ENCODE measurements at places on chromosomes 1 and 21.

DNA sequence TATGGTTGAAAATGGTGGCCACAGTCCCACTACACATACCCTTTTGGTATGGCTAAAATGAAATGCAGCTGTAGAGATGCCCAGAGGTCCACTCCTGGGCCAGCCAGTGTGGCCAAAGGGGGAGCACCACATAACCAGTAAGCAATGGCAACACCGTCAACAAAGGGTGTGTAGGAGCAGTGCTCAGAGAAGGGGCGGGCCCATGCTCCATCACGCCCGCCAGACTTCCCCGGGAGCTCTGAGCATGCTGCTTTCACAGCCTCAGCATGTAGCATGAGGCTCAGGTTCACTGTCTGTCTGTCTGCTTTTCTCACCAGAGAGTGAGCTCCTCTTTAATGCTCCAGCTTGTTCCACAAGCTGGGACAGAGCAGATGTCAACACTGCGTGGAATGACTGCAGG, 537.6 kb downstream of the MATN1 start:
- DNase-seq: no peak

- no peak for DNase-seq
Measured at GRCh38 chr1:170545476-170545875, 13.5 kb downstream of the GORAB start.

DNA sequence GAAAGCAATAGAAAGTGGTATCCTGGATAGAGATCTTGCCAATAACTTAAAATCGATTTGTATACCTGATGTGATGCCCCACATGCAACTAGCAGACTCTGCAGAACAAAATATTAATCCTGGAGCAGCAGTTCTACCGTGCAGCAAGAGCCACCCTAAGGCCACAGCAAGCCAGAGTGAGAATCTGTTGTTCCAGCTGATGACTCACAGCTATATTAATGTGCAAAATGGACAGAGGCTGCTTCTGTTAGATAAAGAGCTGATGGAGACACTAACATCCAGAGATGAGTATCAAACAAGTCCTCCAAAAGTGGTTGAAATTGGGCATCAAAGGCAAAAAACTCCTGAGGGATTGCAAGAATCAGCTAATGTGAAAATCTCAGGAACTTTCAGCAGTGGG, 127.8 kb downstream of the MACF1 start:
- no peak for DNase-seq

- DNase-seq: no peak
Measured at GRCh38 chr1:24754229-24754628, 9.0 kb downstream of the CLIC4 start.

DNA sequence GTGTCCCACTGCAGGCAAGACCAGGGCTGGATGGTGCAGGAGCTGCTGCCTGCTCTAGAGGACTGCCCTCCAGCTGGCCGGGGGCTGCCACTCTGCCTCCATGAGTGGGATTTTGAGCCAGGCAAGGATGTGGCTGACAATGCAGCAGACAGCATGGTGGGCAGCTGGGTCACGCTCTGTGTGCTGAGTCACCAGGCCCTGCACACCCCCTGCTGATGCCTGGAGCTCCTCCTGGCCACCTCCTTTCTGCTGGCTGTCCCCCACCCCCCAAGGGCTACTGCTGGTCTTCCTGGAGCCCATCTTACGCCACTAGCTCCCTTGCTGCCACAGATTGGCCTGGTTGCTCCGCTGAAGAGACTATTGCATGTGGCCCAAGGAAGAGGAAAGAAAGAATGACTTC, 3.9 kb upstream of the ZSCAN20 start:
- no peak for DNase-seq

GRCh38 chr1:205650241-205650640, 18.4 kb upstream of the ELK4 start:
- no peak for DNase-seq

DNA sequence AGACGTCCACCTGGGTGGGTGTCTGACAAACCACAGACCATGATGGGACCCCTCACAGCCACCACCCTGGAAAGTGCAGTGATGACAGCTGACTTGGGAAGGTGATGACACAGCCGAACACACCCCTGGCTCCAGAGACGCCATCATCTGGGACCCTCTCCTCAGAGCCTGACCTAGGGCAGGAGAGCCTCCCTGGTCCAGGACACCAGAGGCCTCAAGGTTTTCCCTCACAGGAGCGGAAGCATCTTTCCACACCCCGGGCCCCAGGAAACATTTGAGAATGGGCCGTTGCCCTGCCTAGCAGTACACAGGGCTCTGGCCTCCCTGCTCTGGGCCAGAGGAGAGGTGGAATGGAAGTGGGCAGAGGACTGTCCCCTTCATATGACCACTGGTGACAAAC, 79.7 kb downstream of the SYT2 start:
- DNase-seq: no peak

DNA sequence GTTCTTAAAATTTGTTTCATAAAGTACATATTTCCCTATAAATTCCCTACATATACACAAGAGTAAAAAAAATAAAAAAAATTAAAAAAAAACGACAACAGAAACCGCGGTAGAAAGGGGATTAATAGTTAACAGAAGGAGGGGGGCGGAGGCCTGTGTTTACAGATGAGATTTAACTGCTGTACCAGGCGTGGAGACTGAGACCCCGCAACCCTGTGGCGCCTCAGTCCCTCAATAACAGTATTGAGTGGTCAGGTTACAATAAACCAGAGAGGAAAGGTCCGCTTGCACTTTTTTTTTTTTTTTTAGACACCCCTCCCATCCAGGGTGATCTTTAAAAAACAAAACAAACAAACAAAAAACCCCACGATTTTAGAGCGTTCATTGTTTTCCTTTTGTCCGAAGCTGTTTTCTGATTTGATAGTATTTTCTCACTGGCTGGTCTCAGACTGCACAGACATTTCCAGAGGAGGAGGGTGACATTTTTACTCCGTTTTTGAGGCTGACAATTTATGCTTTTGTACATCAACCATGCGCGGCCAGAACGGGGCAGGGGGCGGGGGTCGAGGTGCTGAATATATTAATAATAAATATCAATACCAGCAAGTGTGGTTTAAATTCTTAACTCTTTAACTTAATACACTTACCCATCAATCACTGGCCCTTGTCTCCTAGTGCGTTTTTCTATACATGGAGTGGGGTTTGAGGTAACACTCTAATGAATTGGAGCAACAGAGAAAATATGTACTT, 1223.9 kb downstream of the BRINP3 start:
- DNase-seq: no peak

GRCh38 chr1:220255204-220255603, 17.0 kb downstream of the RAB3GAP2 start:
- DNase-seq: no peak

DNA sequence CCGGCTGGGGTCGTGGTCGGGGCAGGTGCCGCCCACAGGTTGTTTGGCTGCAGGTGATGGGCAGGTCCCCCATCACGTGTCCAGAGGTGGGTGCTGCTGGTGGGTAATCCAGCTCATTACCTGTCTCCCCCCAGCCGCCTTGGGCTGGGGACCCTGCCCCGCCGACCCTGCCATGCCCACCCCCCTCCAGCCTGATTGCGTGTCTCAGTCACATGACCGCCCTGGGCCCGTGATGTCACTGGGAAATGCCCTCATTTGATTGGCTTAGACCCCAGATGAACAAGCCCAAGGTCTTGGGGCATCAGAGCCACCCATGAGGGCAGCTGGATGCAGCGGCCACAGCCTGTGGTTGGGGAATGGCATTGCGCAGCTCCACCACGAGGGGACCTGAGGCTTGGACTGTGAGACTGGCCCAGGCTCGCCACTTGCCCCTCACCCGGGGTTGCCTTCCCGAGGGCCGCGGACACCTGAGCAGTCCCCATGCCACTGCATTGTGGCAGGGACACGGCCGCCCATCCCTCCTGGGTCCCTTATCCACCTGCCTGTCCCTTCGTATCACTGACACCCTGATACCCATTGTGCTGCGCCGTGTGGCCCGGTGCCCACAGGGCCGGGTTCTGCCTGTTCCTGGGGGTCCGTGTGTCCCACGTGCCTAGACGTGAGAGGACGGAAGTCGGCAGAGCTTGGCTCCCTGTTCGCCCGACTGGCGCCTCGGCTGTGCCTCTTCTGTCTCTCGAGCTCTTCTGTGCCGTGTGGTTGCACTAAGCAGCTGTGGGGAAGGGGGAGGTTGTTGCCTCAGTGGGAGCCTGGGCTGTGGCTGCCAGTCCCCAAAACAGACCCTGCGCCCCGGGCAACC, 68.0 kb downstream of the FAAP20 start:
- DNase-seq: no peak

DNA sequence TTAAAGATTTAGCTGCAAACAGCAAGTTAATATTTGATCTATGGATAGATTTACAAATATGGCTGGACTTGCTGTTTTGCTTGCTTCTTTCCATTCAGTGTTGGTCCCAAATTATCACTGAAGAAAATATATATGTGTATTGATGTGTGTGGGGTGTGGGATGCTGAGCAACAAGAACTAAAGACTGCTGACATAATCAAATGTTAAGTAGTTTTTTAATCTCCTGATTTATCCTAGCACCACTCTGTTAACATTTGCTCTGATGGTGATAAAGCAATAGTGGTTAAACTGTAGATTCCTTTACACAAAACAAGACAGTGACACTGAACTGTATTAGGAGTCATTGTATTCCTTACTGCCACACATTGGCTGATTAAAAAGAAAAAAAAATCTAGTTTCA, 1023.5 kb upstream of the B3GALT2 start:
- DNase-seq: no peak

- no peak for DNase-seq
Measured at GRCh38 chr1:223733898-223734852, 21.8 kb downstream of the CAPN2 start.
